ENCODE measurements at places on chromosomes 3 and 15. TPM values are rescaled to one million over a fixed set of nuclear protein-coding genes. Genes with fewer than 3 reads are reported as not detected.

- no peak for DNase-seq
Measured at GRCh38 chr15:34514251-34514670, 69.2 kb downstream of the GOLGA8B start.

DNA sequence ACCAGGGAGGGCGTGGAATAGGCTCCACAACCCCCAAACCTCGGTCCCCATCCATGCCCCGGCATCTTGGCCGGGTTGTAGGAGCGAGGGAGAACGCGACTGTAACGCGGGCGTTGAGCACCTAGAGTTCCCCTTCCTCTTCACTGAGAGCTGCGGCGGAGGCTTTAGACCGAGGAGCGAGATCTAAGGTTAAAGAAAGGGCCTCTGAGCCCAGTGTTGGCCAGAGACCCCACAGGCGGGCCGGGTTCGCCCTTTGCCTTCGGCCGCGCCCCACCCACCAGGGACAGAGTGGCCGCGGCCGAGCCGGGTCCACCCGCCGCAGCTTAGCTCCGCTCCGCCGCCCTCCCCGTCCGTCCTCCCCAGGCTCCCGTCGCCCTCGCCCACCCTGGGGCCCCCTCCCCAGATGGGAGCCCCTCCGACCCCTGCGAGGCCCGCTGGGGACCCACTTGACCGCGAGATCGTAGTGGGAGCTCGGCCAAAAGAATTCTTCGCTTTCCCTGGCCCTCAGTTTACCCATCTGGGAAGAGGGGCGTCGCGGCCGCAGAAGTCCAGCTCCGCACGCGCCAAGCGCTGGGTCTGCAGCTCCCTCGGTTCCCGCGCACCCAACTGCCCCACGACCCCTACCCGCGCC is 425 bp downstream of the ANPEP start:
- DNase-seq, result no peak

The BCHE gene
- 1.5 TPM for total RNA-seq

- no peak for DNase-seq
Measured at GRCh38 chr3:96813820-96814650, at the start of gene EPHA6. Gene EPHA6 (plus strand): TSS chr3:96814594.

- no peak for DNase-seq
Measured at GRCh38 chr15:89766357-89767311, 9.5 kb upstream of the MESP2 start.

- DNase-seq, result no peak
Measured at GRCh38 chr3:25695731-25696420, 31.2 kb upstream of the TOP2B start.

DNA sequence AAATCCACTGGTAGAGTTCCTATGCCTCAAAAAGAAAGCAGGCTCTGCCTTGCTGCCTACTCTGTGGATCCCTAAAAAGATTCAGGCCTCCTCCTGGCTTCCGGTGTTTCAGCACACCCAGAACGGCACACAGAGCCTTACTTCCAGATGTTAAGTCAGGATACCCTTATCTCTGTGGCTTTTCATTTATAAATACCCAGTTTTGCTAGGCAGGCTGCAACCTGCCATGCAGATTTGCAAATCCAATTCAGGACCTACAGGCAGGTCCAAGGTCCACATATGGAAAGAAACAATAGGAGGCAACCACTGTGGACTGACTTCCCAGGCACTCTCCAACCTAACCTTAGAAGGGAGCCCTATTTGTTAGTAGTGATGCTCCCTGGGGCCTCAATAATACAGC is 30.7 kb downstream of the EFL1 start:
- DNase-seq, result no peak

The MED12L gene
- total RNA-seq, result 2.8 TPM

The CIB2 gene
- total RNA-seq, result 37.3 TPM

The TNFSF10 gene
- total RNA-seq, result 2.2 TPM

- DNase-seq, result no peak
Measured at GRCh38 chr3:31077826-31078225, 183.4 kb upstream of the GADL1 start.

- DNase-seq, result peak; percentile 10
Measured at GRCh38 chr3:128226795-128227395, 73.6 kb downstream of the EEFSEC start.

- no peak for DNase-seq
Measured at GRCh38 chr3:128435058-128435457, 31.6 kb downstream of the DNAJB8 start.

The RBMS3 gene
- total RNA-seq, result 1.1 TPM

DNA sequence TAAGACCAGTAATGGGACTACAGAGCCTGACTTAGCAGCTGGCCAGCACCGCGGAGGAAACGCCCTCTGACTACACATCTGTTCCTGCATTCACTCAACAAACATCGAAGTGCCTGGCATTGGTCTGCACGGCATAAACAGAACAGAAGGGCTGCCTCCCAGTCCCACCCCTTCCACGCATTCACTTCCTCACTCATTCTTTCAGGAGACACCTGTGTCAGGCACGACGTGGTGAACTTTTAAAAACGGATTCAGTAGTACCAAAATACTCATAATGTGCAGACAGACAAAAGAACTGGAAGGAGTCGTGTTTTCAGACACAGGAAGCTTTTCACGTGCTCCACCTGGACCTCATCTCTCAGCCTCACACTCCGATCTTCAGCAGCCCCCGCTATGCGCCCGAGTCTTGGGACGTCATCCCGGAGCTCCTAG is 123.3 kb downstream of the XXYLT1 start:
- peak; percentile 22 for DNase-seq

The DPPA4 gene
- total RNA-seq, result 0.26 TPM
